ENCODE measurements at places on chromosomes 5 and 9.

DNA sequence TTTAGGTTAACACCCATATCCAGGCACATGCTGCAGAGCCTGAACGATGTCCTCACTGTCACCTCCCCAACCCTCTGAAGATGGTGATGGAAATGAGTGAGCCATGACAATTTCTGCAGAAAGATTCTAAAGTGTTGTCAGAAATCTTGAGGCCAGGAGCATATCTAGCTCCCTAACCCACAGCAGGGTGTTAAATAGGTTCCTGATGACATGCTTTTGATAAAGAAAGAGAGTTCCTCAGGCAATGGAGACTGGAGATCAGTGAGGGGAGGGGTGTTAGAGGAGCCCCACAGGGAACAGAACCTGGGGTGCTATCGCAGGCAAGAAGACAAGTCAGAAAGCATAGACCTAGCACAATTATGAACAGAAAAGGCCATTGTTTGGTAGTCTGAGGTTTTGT is 95.7 kb downstream of the ENC1 start:
- DNase-seq = no peak

DNA sequence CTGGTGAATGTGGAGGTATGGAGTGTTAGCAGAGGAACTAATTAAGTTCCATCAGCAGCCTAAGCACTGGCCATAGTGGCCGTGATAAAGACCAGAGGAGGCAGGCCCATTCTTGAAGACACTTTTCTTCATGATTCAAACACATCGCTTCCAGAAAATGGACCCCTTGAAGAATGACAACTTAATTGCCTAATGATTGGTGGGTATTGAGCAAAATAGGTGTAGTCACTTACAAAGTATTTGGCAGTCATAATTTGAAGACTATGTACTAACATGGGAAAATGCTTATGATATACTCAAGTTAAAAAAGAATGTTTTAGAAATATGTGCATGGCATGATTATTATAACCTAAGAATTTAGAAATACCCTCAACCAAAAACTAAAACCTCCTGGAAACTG is 44.8 kb downstream of the MEGF10 start:
- DNase-seq = no peak

DNA sequence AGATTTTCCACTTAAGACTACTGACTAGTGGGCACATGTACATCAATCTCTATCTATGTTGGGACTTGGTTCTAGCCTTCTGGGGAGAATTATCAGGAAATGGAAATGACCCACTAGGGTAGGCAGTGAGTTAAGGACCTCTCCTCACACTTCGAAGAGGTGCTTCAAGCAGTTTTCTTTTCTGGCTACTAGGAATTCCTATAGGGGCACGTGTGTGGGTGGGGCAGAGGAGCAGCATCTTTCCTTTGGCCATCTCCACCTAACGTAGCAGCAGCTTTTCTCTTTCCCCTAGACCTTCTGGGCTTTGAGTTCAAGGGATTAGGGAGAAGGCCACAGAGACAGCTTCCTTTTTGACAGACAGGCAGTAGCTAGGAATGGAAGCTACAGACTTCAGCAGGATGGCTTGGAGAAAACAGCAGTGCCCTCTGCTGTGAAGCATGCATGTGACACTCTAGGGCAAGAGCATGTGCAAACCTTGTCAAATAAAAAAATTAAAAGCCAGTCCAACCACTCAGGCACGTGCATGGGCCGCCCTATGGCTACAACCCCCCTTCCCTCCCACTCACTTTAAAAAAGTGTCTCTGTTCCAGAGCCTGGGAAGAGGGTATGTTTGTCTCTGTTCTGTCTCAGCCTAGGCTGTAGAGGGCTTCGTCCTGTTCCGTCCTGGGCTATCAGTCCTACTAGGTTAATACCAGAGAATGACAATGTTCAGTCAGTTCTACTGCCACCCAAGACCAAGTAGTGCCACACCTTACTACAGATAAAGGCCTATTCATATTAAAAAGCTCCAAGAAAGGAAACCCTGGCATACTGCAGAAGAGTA is 8.7 kb upstream of the GFRA3 start:
- DNase-seq = no peak

- no peak for DNase-seq
Measured at GRCh38 chr5:15630441-15630840, 130.5 kb downstream of the FBXL7 start.

DNA sequence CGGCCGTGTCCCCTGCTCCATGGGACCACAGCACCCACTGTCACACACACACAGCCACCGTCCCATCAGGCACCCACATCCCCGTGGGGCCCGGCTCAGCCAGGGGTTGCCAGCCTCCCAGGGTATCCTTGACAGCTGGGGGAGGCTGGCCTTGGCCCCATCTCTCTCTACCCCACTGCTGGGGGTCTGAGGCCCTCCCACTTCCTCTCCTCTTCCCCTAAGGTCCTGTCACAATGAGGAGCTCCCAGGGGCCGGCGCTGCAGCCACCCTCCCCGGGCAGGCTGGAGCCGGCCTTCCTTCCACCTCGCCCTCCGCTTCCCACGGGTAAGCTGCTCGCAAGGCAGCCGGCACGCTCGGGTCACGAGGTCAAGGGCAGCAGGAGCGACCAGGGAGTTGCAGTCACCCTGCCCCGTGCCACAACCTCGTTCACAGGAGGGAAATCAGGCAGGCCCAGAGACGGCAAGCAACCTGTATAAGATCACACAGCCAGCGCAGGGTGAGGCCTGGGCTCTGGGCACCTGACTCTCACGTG is 38.6 kb upstream of the NOTCH1 start:
- DNase-seq = no peak

DNA sequence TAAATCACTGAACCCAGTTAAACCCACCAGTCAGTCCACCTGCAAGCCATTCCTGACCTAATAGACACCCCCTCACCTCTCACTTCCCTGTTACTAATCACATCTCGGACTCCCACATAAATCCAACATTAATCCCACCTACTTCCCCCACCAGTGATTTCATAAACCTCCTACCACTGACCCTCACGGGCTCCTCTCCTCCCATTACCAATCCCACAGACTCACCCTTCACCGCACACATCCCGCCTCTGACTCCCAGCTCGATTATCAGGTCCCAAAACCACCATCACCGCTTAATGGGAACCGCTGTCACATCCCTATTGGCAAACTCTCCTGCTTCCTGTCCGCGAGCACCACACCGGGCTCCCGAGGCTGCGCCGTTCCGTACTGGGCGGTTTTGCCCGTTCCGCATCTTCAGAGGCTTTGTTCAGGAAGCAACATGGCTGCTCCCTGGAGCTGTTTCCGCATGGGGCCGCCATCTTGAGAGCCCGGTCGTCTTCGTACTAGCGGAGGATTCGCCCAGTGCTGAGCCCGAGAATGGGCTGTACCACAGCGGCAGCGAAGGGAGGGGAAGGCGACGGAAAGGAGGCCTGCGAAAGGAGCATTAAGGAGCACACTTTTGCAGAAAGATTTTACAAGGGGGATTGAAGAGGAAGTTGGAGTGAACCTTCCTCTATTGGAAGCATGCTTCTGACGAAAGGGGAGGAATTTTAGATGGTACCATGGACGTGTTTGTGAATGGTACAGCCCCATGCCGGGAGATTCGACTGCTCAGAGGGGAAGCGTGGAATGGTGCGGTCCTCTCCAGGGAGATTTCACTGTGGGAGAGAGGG is at the start of gene ZNF300:
TSS of gene ZNF300 (minus strand) at position 502 of the 833 bp plus-strand sequence. CDS start 1,825 bp downstream, outside the sequence.
- DNase-seq = peak; percentile 2

GRCh38 chr5:428219-428618 is 14.8 kb upstream of the EXOC3 start:
- DNase-seq = no peak

DNA sequence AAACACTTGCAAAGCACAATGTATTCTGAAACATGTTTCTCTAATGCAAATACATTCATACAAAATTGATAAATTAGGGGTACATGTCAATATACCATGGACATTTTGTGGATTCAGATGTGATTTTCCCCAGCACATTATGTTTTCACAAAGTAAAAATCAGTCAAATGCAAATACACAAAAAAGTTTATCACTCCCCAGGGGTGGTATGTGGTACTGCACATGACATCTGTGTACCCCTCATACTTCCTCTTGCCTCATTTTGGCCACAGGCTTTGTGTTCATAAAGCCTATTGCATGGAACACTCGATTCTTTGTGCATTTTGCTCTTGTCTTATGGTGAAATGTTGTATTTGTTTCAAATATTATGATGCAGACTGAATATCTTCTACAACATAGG is 116.8 kb upstream of the PDE4D start:
- DNase-seq = no peak

DNA sequence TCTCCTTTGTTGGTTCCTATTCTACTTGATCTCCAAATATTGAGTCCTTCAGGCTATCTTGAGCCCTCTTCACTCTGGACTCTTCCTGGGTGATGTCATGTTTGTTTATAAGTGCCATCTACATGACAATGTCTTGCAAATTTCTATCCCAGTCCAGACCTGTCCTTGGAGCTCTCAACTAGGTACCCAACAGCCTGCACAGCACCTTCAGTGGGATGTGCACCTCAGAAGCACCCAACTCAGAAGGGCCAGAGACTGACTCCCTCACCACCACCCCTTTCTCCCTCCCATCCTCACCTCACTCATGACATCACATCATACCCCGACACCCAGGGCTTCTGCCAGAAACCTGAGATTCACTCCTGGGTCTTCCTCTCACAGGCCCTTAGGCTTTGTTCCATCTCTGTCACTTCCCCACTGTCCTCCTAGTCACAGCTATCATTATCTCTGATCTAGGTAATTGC is 14.4 kb downstream of the TXN start:
- no peak for DNase-seq

DNA sequence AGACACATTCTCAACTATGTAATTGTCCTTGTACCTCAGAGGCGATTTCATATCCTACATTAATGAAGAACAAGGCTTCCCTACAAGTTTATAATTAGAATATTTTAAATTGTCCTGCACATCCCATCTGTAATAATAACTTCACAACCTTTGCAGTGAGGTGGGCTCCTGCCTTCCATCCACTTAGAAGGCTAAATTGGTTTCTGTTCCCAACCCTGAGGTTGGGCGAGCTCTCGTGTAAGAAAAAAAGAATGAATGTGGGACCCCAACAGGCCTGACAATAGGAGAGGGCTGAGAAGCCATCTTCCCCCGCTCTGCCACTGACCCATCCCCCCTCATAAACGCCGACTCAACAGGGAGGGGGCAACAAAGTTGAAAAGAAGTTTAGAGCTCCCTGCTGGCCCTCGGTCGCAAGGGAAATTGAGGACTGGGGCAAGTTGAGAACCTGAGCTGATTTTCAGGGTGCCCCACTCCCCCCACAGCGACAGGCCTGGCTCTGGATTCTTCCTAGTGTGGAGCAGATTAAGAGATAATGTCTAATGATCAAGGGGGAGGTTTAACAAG is 9.4 kb downstream of the BARHL1 start:
- no peak for DNase-seq

GRCh38 chr5:54517512-54518145 is at the start of gene SNX18:
SNX18 (plus strand) TSS chr5:54517759; CDS start chr5:54517953, 194 bp downstream.
- peak; percentile 91 for DNase-seq

DNA sequence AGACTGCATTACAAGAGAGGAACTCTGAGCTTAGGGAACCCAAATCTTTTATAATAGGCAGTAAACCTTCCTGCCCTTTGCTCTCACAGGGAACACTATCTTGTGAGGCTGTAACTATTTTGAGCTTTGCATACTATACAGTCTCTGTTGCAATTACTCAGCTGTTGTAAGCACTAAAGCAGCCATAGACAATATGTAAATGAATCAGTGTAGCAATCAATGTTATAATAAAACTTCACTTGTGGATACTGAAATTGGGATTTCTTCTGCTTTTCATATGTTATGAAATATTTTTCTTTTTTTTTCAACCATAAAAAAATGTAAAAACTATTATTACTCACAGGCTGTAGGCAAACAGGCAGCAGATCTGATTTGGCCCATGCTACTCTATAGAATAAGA is 16.7 kb upstream of the UBQLN1 start:
- no peak for DNase-seq

DNA sequence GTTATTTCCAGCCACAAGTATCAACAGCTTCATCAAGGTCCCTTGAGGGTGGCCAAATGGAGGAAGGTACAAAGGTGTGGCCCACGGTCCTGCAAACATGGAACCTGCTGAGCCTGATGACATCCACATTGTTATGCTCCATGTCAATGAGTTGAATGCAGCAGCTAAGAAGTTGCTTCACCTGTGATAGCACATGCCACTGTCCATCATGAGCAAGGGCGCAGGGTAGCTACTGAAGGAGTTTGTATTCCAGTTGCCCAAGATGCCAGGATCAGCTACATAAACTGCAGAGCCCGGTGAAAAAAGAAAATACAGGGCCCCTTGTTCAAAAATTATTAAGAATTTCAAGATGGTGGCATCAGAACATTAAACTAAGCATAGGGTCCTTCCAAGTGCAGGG is 24.2 kb downstream of the LSM11 start:
- no peak for DNase-seq

DNA sequence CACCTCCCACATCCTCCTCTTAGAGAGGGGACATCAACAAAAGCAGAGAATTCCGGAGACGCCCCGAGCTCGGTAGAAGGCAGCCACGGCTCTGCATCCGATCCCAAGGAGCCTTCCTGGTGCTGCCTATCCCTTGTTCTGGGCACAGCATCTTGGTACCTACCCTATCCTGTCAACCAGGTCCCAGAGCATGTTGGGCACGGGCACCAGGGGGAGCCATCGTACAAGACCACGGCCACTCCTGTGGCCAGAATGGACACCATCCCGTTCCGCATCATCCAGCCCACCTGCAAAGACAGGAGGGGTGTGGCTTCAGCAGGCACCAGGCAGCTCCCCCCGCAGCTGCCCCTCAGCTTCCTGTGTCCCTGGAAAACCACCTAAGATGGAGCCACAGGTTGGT is 62.7 kb upstream of the ZNF354A start:
- DNase-seq = no peak

GRCh38 chr5:126016256-126016655 is 407.0 kb upstream of the GRAMD2B start:
- no peak for DNase-seq

DNA sequence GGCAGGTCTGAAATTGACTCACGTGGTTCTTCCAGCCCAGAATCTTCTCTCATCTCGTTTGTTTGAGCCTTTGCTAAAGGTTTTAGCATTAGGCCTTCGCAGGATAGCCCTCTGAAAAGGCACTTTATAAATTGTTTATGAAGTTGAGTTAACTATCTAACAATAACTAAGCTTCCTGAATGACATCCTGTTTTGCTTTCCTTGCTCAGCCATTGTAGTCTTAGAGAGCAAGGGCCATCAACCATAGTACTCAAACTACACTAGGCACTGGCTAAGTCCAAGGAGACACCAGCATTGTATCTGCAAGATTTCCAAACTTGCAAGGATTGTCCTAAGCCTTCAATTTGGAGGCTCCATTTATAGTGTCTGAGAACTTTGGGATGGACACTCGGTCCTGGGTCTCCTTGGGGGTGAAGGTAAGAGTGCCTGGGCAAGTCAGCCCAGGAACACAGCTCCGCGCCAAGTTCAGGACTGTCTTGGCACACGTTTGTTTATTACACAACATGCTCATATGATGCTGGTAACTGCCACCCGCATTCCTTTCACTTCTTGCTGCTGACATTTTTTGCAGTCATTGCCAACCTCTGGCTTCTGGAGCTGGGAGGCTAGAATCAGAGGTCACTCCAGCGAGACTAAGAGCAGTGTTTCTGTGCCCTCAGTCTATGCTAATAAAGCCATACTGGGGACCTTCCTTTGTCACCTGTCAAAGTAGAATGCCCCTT is 151.1 kb downstream of the ESM1 start:
- DNase-seq = no peak
